ENCODE measurements at places on chromosomes 4 and X. TPM values are rescaled to one million over a fixed set of nuclear protein-coding genes. Genes with fewer than 3 reads are reported as not detected.

The GPR34 gene
- total RNA-seq, result not detected

The CENPVL2 gene
- not detected for total RNA-seq

The SLC30A9 gene
- 31.5 TPM for total RNA-seq

GRCh38 chr4:161133586-161134276 lies 1030.1 kb downstream of the FSTL5 start:
- no peak overlapping the region for H3K4me3 ChIP-seq
- H3K4me1 ChIP-seq, result no peaks in the 10 kb centered on the region
- no peaks in the 10 kb centered on the region for H3K36me3 ChIP-seq
- H3K27ac ChIP-seq, result no peak overlapping the region

GRCh38 chr4:36189511-36190226 lies 54.6 kb downstream of the ARAP2 start:
- H3K27ac ChIP-seq, result no peak overlapping the region
- H3K36me3 ChIP-seq, result peaks cover 5% of the 10 kb centered on the region
- peak; percentile 19 for DNase-seq
- H3K4me1 ChIP-seq, result peaks cover 42% of the 10 kb centered on the region
- H3K4me3 ChIP-seq, result no peak overlapping the region
